ENCODE measurements at places on chromosomes 12 and 14. TPM values are rescaled to one million over a fixed set of nuclear protein-coding genes. Genes with fewer than 3 reads are reported as not detected.

The FOXN4 gene
- not detected for total RNA-seq

The KCNK10 gene
- total RNA-seq = not detected

The TPH2 gene
- total RNA-seq = not detected

The FGF23 gene
- total RNA-seq = not detected

The POTEG gene
- not detected for total RNA-seq

The COL2A1 gene
- under 0.01 TPM for total RNA-seq

The EPYC gene
- not detected for total RNA-seq

The PZP gene
- not detected for total RNA-seq

The BCL7A gene
- 3.9 TPM for total RNA-seq

The IAPP gene
- total RNA-seq = not detected

The CCDC177 gene
- not detected for total RNA-seq

The TCP11L2 gene
- total RNA-seq = 30.0 TPM

The CCDC175 gene
- not detected for total RNA-seq

The FAM90A1 gene
- not detected for total RNA-seq

The LALBA gene
- not detected for total RNA-seq

The FOXG1 gene
- total RNA-seq = not detected

The RNF10 gene
- total RNA-seq = 127 TPM

The PLA2G1B gene
- not detected for total RNA-seq

The GPRC5A gene
- total RNA-seq = 25.8 TPM

The SLC6A15 gene
- total RNA-seq = 0.43 TPM

The PTPN6 gene
- not detected for total RNA-seq

The R3HDM2 gene
- 19.0 TPM for total RNA-seq

The JPH4 gene
- total RNA-seq = not detected

The C12orf50 gene
- total RNA-seq = not detected

The KRT77 gene
- total RNA-seq = not detected

The ATF7 gene
- 14.7 TPM for total RNA-seq

The OR4K14 gene
- not detected for total RNA-seq

The ADGRD1 gene
- total RNA-seq = under 0.01 TPM

The NPFF gene
- not detected for total RNA-seq

The KERA gene
- total RNA-seq = not detected

The CSRNP2 gene
- total RNA-seq = 23.2 TPM

The MMP17 gene
- total RNA-seq = 8.6 TPM

The NDRG2 gene
- not detected for total RNA-seq

The PRIMA1 gene
- total RNA-seq = not detected

The TEAD4 gene
- 22.5 TPM for total RNA-seq

The KLRC2 gene
- total RNA-seq = not detected

The DAO gene
- total RNA-seq = not detected

The ANKRD52 gene
- total RNA-seq = 22.2 TPM

Data from fibroblast of villous mesenchyme (primary cell).